ENCODE measurements at places on chromosomes 3 and 15.

GRCh38 chr3:62632510-62633294 is 242.5 kb downstream of the CADPS start:
- DNase-seq = no peak

DNA sequence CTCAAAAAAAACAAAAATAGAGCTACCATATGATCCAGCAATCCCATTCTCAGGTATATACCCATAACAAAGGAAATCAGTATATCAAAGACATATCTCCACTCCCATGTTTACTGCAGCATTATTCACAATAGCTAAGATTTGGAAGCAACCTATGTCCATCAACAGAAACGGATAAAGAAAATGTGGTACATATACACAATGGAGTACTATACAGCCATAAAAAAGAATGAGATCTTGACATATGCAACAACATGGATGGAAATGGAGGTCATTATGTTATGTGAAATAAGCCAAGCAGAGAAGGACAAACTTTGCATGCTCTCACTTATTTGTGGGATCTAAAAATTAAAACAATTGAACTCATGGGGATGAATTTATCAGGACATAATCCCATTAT is 19.6 kb downstream of the PEAK1 start:
- no peak for DNase-seq

- no peak for DNase-seq
These were observed 2.8 kb downstream of the SEC62 start for GRCh38 chr3:169969174-169970095.

DNA sequence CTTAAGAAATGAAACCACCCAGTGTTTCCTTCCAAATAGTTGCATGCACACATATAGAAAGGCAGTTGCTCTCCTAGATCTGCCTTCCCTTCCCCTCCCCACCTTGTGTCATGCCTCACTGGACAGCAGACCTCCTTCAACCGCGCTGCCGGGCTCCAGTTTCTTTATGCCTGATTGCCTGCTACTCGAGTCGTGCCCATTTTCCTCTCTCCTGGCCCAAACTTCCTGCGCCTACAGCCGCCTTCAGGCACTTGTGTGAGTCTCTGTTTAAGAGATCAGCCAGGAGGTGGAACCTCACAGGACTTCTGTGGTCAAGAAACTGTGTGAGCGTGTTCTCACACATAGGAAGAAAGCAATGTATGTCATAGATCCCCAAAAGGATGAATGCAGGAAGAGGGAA is 8.8 kb upstream of the FAM107A start:
- no peak for DNase-seq

DNA sequence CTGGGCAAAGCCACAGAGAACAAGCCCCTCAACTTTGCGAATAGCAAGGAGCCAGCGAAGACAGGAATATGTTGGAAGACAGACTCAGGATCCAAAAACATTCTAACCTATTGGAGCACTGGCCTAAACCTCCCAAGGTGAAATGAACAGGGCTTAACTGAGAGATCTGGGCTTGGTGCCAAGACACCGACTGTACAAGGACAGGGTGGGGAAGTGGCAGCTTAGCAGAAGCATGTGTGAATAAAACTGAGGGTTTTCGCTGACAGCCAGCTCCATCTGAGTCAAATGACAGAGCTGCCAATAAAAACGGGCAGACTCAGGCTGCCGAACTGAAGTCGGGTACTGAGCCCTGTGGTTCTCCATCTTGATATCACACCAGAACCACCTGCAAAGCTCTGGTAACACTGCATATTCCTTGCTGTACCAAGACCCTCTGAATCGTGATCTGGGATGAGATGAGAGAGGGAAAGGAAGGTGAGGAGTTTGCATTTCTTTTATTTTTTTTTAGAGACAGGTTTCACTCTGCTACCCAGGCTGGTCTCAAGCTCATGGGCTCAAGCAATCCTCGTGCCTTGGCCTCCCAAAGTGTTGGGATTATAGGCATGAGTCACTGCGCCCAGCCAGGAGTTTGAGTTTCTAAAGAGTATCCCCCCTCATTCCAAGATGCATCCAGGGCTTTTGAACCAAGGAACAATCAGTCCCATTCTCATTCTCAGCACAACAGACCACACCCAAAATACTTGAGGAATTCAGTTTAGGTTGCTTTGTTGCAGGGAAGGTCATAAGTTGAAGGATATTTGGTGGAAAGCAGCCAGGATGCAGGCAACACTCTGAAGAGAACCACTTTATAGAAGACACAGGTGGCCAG is 6.0 kb upstream of the PLCB2 start:
- DNase-seq = no peak

DNA sequence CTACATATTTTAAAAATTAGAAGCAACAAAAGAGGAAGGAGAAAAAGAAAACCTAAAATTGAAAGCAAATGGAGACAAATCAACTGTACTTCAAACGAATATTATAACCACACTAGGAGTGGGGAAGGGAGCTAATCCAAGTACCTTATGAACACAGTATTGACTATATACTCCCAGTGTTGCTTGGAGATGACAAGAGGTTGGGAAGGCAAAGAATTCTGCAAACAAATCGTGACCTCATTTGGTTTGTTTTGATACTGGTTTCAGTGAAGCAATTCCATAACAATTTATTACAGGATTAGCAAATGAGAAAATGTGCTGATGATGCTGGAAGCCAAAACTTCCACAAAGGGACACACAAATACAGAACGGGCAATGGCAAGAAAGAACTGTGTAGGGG is 268.1 kb downstream of the ULK4 start:
- DNase-seq = no peak

DNA sequence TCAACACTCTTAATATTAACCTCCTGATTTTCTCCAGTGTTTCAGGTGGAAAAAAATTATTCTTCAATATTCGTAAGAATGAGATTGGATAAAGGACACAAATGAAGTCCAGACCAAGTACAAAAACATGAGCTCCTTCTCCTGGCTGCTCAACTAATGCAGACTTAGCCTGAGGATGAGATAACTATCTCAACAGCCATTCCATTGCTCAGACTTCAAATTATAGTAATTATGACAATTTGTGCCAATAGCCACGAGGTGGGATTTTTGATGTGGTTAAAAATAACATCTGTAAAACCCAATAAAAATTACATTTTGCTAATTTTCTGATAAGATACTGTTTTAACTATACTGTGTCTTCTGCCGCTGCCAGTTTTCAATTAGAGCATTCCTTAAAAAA is 323.6 kb downstream of the SOX2 start:
- no peak for DNase-seq

DNA sequence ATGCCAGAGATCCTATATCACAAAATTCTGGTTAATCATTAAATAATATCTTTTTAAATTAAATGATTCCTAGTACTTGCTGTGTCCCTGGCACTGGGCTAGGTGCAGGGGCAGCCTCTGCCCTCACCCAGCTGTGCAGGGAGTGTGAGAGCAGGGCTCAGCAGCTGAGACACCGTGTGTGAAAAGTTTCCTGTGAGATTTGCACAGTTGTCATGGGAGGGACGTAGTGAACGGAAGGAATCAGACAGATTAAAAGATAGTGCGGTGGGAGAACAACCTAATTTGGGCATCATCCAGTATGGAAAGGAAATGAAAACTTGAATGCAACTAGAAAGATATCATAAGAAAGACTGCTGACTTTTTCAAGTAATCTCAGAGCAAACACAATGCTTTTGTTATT is 204.1 kb downstream of the SSR3 start:
- no peak for DNase-seq

DNA sequence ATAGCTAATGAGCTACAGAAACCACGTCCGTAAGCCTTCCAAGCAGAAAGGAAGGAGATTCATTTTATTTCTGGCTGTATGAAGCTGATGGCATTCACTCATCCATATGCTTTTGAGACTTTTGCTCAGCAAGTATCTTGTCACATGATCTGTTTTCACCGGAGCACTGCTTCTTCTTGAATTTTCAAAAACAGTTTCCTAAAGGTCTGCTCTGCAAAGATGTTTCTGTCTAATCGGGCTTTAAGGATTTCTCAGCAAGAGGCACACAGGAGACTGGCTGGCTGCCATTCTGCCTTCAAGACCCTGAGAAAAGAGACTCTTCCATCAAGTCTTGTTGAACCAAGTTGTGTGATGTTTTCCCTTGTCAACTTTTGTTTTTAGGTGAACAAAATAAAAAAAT is 289.6 kb upstream of the LYSMD4 start:
- DNase-seq = no peak

- DNase-seq = no peak
These were observed 15.9 kb upstream of the PLXND1 start for GRCh38 chr3:129622226-129622874.

DNA sequence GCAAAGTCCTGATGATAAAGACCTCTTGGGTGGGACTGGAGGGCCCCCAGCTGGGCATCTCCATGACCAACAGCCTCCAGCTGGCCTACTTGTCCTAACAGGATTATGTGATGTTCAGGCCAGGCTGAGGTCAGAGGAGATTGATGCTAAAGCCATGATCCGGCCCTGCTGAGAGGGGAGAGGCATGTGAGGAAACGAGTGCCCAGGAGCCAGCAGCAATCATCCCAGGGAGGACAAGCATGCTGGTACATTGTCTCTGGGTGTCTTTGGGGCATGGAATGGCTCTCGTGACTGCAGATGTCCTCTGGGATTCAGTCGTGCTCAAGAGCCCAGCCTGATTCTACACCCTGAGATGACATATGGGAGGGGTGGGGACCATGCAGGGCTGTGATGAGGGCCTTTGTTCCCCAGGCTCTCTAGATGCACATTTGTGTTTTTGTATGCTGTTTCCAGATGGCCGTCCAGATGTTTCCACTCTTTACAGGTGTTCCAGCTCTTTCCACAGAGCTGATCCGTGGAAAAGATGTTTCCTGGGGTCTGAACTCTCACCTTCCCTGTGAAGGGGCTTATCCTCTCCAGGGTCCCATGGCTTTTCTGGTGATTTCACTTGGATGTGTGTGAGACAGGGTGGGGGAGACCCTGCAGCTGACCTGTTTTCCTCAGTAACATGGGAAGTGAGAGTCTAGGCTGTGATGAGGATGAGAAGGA is 20.2 kb downstream of the SLC24A1 start:
- no peak for DNase-seq

GRCh38 chr3:180690061-180690460 is 10.8 kb upstream of the CCDC39 start:
- no peak for DNase-seq
